ENCODE measurements at places on chromosomes 1 and 21.

DNA sequence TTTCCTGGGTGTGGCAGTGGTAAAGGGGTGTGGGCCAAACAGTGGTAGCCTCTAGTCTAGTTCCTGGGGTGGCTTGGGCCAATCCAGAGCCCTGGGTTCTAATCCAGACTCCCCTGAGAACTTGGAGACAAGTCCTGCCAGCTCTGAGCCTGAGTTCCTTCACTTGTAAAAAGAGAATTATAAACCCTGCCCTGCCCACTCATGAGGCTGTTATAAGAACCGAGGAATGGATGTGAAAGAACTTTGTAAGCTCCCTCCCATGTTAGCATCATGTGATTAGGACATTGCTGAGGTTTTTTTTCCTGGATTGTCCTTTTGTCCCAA lies 131.0 kb downstream of the RRAGC start:
- DNase-seq: no peak

GRCh38 chr1:206002871-206003801 lies at the start of gene RAB7B:
RAB7B (minus strand) TSS chr1:206003395; CDS start chr1:205994135, 9,260 bp downstream.
- DNase-seq: no peak

GRCh38 chr21:43597052-43597451 lies 62.2 kb downstream of the HSF2BP start:
- no peak for DNase-seq

- DNase-seq: no peak
These were observed 590.9 kb downstream of the AJAP1 start for GRCh38 chr1:5245348-5245747.

DNA sequence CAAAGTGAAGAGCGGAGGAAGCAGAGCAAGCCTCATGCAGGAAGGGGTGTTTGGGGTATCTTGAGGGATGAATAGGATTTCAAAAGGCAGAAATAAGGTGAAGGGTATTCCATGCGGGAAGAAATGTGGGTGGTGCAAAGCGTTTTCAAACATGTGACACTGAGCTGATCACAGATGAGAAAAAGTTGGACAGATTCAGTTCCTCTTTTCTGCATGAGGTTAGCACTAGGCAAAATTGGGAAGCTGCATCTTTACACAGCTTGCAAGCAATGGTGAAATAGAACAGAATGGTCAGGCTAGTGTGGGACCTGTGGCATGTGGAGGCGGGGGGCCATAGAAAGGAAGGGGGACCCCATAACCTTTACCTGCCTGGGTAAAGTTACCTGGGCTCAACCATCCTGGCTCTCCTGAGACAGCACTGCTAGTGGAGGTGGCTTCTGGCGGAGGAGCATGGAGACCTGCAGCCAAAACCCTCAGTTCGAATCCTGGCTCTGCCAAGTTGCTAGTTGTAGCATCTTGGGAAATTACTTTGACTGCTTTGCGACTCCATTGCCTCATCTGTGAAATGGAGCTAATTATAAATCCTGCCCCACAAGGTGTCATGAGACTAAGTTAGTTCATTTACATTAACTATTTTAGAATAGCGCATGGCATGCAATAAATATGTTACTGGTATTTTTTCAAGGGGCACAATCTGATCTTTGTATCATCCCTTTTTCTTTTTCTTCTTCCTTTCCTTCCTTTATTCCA lies 16.4 kb downstream of the KCNA10 start:
- DNase-seq: no peak

GRCh38 chr1:36321119-36321951 lies 2.1 kb downstream of the EVA1B start:
- DNase-seq: peak; percentile 90

GRCh38 chr1:243325305-243325890 lies 69.6 kb downstream of the SDCCAG8 start:
- no peak for DNase-seq

- DNase-seq: no peak
These were observed 156.0 kb downstream of the TGFB2 start for GRCh38 chr1:218501161-218501560.

GRCh38 chr1:234395297-234395696 lies 22.0 kb downstream of the COA6 start:
- no peak for DNase-seq

DNA sequence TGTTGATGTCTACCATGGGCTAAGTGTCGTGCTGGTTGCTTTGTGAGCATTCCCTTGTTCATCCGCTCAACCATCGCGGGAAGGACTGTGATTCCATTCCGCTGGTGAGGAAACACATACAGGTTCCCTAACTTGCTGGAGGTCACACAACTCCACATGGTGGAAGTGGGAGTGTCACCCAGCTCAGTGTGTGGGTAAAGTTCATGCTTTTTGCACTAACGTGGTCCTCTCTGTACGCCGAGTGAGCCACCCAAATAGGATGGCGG lies 4.0 kb upstream of the CLDN19 start:
- no peak for DNase-seq

DNA sequence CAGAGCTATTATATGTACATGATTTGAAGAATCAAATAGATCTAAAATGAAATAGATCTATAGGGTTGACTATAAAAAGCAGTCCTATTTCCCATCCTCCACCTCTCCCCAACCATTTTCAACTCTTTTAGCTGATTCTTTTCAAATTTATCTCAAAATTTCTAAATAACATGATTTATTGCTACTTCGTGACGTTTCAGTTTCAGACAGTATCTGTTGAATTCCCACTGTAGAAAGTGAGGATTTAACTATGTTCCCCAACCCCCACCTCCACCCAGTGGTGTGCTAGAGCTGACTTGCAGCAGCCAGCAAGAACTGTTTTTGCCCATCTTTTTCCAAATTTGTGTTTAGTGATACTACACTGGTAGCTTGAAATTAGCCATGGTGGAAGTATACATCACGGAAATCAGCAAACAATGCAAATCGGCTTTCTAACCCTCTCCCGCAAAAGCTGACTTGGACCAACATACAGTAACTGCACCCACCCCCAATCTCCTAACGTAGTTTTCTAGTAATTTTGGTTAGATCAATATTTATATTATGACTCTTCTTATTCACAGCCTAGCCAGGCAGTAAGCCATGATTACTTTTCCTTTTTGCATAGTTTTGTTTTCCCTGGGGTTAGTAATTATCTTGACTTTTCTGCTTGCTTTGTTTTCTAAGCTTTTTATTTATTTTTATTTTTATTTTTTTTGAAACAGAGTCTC lies 10.9 kb downstream of the SEMA4A start:
- no peak for DNase-seq

GRCh38 chr1:247401310-247402119 lies 14.5 kb upstream of the NLRP3 start:
- DNase-seq: no peak

- no peak for DNase-seq
These were observed 2.4 kb downstream of the PLPPR4 start for GRCh38 chr1:99266726-99267125.

GRCh38 chr1:151344291-151344690 lies 2.8 kb downstream of the RFX5 start:
- DNase-seq: no peak

- DNase-seq: no peak
These were observed 28.0 kb downstream of the ITSN1 start for GRCh38 chr21:33670076-33670978.

DNA sequence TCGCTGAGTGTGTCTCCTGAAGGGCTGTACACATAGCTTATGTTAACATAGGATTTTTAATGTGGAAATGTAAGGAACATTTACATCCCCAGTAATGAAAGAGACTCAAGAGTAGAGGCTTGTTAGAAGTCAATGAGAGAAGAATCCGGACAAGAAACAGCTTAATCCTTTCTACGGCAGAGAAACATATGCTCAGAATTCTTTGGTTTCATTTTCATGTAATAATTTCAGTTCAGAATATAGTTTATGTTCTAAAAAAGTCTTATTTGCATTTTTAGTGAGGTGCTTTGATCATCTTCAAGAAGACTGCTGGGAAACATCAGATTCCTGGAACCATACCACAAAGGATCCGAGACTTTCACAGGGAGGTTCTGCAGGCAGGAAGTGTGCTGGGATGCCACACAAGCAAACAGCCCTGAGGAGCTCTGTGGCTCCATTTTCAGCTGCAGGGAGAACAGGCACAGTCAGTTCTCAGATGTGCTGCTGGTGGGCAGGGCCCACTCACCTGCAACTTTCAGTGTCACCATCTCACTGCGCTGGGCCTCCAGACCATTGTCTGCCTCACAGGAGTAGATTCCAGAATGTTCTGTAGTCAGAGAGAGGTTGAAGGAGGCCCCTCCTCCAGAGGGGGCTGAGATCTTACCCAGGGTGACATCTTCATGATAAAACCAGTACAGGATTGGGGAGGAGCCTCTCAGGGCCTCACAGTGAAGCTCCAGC lies 28.4 kb downstream of the FCRL5 start:
- no peak for DNase-seq

DNA sequence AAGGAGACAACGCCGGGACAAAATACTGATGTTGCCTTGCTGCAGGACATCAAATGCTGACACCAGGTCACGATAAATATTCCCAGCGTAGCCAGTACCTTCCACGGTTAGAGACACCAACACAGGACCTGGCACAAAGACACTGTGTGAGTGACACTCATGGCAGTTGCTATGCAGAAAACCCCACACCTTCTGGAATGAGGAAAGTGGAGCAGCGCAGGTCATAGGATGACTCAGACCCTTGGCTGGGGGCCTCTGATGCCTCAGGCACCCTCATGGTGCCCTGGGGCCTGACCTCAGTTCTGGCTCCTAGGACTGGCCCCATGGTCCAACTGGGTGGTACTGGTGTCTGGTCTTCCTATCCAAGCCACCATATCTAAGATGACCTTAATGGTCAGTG lies 7.0 kb downstream of the DCST2 start:
- no peak for DNase-seq

GRCh38 chr21:24369746-24370145 lies 1237.5 kb downstream of the MRPL39 start:
- no peak for DNase-seq

- no peak for DNase-seq
These were observed 553 bp downstream of the LEFTY1 start for GRCh38 chr1:225888289-225888897.
